ENCODE measurements at places on chromosomes 5 and 9.

GRCh38 chr5:109823597-109823996 lies 133.9 kb downstream of the MAN2A1 start:
- DNase-seq = no peak

GRCh38 chr9:31210978-31211570 lies 1173.4 kb upstream of the ACO1 start:
- DNase-seq = no peak

GRCh38 chr5:88405783-88406182 lies 137.1 kb upstream of the TMEM161B start:
- no peak for DNase-seq

GRCh38 chr9:120348951-120349429 lies 231.0 kb downstream of the CDK5RAP2 start:
- peak; percentile 41 for DNase-seq

DNA sequence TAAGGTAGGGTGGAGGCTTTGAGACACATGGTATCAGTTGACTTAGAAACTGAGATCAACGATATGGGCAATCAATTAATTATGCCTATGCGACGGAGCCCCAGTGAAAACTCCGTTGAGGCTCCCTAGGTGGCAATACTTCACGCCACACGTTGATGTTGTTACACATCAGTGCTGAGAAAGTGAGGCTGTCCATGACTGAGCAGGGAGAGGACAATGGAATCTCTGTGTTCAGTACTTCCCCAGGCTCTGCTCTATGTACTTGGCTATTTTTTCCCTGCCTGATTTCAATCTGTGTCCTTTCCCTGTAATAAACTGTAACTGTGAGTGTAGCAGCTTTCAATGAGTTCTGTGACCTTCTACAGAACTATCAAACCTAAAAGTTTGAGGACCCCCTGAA lies 211.7 kb downstream of the SNCAIP start:
- no peak for DNase-seq

- DNase-seq = no peak
Observed at GRCh38 chr5:112372543-112372942, 46.5 kb downstream of the EPB41L4A start.

DNA sequence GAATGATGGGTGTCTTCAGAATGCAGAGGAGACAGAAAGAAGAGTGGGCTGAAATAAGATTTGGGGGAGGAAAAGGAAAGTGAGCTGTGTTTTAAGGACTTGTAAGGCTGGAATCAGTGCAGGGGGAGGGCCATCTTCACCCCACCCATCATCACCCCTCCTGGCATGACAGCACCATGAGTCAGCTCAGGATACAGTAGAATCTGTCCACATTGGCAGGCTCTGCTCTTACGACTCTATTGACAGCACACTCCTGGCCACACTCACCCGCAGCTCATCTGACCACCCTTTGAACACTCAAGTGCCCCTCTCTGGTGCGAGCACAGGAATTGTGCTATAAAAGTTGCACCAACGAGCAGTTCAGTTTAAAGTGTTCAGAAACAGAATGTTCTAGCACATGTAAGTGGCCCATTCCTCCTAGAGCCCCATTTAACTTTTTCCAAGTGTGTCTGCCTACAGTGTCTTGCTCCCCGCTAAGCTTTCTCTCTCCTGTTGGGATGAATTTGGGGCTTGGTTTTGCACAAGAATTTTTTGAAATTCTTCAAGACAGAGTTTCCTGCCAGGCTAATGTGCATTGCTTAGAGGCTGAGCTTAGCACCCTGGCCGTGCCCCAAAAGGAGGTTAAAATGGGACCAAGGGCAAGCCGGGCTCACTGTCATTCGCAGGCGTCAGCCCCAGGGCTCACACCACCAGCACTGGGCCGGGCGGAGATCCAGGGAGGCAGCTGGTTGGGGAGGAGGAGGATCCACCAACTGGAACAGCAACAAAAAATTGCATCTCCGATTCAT lies 12.0 kb downstream of the ADRA1B start:
- DNase-seq = no peak

DNA sequence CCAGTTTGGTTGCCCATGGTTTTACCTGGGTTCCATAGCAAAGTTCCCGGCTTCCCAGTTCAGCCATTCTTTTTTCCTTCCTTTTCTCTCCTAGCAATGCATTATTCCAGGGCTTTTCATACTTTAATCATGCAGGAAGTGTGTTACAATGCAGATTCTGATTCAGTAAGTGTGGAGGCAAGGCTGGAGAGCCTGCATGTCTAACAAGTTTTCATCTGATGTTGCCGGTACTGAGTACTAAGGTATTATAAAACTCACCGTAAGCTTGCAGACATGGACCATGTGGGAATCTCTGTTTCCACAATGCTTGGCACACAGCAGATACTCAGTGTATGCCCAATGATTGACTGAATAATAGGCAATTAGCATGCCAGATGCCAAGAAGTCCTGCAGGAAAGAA lies 102.9 kb upstream of the SHB start:
- DNase-seq = no peak

GRCh38 chr5:140043508-140043872 lies 391 bp upstream of the NRG2 start:
- no peak for DNase-seq

GRCh38 chr5:138369706-138370105 lies 17.2 kb downstream of the KDM3B start:
- DNase-seq = no peak

- no peak for DNase-seq
Observed at GRCh38 chr5:79893976-79894375, 97.1 kb downstream of the MTX3 start.

DNA sequence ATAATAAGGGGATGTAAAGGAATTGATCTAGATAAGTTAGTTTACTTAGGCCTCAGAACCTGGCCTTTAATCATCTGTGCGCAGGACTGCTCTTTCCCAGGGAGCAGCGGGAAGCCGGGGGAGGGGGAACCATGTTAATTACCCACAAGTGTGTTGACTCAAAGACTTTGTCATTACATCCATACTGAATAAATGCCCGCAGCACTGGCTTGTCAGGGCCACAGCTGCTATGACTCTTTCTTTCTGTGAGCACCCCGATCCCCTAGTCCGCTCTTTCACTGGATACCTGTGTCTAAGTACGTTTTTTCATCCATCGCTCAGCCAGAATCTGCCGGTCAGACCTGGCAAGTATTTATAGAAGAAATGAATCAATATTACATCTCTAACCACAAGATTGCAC lies 249.3 kb upstream of the DMRT1 start:
- DNase-seq = no peak

DNA sequence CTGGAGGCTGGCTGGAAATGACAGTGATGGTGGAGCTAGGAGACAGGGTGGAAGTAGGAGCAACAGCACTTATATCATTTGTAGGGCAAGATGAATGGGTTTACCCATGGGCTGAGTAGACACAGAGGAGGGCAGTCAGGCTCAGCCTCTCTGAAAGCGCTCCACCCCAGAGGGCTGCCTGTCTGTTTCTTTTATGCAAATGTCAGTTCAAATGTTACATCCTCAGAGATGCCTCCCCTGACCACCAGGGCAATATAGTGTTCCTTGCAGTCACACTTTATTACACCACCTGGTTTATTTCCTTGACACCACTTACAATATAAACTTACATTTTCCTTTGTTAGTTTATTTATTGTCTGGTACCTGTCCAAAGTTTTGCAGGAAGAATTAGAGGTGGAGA lies 159.5 kb upstream of the IL12B start:
- no peak for DNase-seq

DNA sequence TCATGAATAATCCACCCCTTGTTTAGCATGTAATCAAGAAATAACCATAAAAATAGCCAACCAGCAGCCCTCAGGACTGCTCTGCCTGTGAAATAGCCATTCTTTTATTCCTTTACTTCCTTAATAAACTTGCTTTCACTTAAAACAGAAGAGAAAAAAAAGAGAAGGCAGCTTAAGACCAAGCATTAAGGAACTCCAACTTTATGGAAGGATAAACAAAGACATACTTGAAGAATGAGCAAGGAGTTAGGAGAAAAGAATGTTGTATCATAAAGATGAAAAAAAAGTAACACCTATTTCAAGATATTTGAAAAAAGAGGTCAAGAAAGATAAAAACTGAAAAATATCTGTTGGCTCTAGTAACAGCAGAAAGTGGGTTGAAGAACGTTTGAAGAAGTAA lies 107.6 kb downstream of the RNF180 start:
- DNase-seq = no peak

DNA sequence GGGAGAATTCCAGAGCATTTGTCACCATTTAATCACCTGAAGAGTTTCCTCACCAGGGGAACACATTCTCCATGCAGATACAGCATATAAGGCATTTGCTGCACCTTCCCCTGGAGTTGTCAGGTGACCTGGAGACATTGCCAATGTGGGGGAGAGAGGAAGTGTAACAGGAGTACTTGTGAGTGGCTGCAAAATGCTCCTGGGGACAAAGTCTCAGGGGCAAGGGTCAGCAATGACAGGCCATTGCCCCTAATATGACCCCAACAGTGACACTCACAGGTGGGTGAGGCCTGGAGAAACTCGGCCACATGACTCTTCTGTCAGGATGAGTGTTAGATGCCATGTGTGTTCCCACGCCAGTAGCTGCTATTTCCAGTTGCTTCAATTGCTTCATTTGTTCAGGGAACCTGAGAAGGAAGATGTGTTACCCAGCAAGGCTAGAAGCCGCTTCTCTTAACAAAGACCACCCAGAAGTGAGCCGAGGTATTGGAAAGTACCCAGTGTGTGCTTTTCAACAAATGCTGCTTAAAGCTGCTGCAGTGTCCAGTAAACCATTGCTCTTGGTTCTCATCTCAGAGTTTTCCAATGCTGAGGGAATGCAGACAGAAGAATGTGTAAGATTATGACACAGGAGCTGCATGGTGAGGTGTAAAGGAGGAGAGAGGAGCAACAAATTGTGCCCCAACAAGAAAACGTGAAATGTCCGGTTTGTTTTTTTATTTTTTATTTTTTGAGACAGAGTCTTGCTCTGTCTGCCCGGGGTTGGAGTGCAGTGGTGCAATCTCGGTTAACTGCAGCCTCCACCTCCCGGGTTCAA lies 128.2 kb upstream of the SLC44A1 start:
- peak; percentile 57 for DNase-seq

- DNase-seq = no peak
Observed at GRCh38 chr9:70228611-70229010, 30.2 kb upstream of the SMC5 start.

DNA sequence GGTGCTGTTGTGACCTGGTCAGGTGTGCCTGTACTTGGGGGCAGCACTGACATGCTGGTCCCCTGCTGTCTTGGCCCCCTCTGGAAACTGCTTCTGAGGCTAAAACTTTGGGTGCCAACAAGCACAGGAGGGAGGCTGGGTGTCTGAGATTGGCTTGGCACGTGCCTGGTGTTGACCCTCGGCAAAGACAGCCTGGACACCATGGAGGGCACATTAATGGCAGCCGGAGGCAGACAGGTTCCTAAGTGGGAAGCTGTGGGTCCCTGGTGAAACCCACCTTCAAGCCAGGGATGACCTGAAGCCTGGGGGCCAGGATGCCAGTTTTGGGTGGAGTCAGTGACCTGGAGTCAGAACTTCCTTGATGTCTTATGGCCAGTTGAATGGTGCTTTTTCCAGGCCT lies 894.1 kb downstream of the PTPRD start:
- no peak for DNase-seq

DNA sequence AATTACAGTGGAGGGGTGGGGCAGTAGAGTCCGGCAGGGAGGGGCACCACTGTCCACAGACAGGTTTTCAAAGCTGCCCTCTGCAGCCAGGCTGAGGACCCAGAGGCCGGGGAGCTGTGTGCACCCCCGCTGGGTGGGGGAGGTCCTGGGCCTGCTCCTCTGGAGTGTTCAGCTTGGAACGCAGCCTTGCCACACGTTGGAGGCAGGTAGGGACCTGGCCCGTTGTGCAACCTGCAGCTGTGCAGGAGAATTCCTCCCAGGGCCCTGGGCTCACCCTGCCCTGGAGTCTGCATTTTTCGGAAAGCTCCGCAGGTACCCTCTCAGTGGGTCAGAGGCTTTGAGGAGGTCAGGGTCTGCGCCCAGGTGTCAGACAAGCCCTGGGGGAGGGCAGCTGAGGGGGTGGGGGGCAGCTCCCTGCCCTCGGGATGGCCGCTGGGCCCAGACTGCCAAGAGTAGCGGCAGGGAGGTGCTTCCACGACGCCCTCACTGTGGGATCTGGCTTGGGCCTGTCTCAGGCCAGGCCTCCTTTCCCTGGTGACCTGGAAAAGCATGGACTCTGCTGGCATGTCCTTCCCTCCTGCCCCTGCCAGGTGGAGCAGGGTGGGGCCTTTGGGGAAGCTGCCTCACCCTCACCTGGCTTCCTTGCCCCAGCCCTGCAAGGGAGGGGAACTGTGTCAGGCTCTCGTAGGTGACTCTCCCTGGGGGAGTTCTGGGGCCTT lies 29.5 kb downstream of the RXRA start:
- no peak for DNase-seq

GRCh38 chr9:137454145-137454596 lies 5.0 kb downstream of the NSMF start:
- peak; percentile 59 for DNase-seq

- no peak for DNase-seq
Observed at GRCh38 chr5:1172007-1172581, 29.3 kb upstream of the SLC6A19 start.

DNA sequence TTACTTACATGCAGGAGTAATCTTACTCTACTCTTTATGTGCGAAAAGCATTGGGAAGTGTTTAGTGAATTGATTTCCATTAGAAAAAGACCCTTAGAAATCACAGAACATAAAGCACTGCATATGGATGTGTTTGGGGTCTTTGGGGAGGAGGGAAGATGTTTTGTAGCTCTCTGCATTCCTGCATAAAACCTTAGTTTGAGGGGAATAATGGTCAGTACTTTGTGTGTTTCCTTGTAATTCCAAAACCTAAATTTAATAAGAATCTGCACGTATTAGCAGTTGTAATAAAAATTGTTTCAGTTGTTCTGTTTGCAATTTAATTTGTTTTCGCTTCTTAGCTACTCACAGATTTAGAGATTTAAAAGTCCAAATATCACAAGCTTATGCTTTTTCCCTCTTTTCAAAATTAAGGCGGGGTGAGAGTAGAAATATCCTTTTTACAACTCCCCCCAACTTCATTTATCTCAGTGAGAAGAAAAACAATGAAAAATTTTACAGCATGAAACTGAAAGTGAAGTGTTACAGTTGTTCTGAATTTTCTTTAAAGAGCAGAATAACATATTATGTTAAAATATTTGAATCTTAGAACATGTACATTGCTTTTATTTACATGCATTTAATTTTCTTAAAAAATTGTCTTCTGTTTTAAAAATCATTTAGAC lies 143.8 kb downstream of the SMARCA2 start:
- no peak for DNase-seq

- no peak for DNase-seq
Observed at GRCh38 chr5:73668017-73668416, 42.0 kb downstream of the ARHGEF28 start.

GRCh38 chr9:69465473-69465872 lies 140.5 kb downstream of the ENTREP1 start:
- no peak for DNase-seq

- peak; percentile 69 for DNase-seq
Observed at GRCh38 chr9:4315582-4316215, 15.8 kb upstream of the GLIS3 start.

DNA sequence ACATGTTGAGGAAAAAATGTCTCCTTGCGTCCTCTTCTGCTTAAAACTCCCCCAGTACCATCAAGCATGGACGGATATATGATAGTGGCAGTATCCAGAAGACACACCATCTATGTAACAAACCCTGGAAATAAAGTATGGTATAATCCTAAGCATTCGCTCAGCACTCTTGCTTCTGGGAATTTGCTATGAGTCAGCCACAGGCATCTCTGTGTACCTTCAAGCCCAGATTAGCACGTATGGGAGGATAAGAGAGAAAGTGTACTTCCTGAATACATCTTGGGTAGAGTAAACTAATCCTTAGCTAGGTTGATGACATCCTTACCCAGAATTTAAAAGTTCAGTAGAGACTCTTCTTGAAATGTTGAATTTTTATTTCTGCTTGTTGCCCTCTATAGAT lies 71.2 kb downstream of the GHR start:
- no peak for DNase-seq
